Hepatocyte (in vitro differentiated cells): ENCODE measurements at places on chromosomes 7 and 10. TPM values are rescaled to one million over a fixed set of nuclear protein-coding genes. Genes with fewer than 3 reads are reported as not detected.
A peak's percentile ranks its signal among the peaks of the same experiment; 100 is the strongest.

GIMAP7 gene
- total RNA-seq = 0.12 and 0.33 TPM in 2 replicates

GRCh38 chr10:91632671-91633550 lies at the start of gene PPP1R3C:
Gene PPP1R3C, minus strand, starts transcription at chr10:91633071. Its CDS starts 102 bp downstream, at chr10:91632969.
- H3K27me3 ChIP-seq = no peaks in the 10 kb centered on the region
- peak within 1 kb of the TSS; percentile 12 for H3K4me3 ChIP-seq
- peak; percentile 89 for DNase-seq
- peak within 1 kb of the TSS; percentile 69 for H3K27ac ChIP-seq
- H3K36me3 ChIP-seq = no peaks in the 10 kb centered on the region

- H3K27me3 ChIP-seq = no peaks in the 10 kb centered on the region
- DNase-seq = no peak
- H3K4me1 ChIP-seq = no peaks in the 10 kb centered on the region
- H3K27ac ChIP-seq = no peak overlapping the region
- H3K4me3 ChIP-seq = no peak overlapping the region
Measured at GRCh38 chr7:21354284-21354683, 73.6 kb upstream of the SP4 start.

- peak overlapping the region; percentile 90 for H3K4me3 ChIP-seq
- H3K27me3 ChIP-seq = no peaks in the 10 kb centered on the region
- no peaks in the 10 kb centered on the region for H3K36me3 ChIP-seq
Measured at GRCh38 chr10:91410638-91411371, 661 bp downstream of the HECTD2 start.

DNA sequence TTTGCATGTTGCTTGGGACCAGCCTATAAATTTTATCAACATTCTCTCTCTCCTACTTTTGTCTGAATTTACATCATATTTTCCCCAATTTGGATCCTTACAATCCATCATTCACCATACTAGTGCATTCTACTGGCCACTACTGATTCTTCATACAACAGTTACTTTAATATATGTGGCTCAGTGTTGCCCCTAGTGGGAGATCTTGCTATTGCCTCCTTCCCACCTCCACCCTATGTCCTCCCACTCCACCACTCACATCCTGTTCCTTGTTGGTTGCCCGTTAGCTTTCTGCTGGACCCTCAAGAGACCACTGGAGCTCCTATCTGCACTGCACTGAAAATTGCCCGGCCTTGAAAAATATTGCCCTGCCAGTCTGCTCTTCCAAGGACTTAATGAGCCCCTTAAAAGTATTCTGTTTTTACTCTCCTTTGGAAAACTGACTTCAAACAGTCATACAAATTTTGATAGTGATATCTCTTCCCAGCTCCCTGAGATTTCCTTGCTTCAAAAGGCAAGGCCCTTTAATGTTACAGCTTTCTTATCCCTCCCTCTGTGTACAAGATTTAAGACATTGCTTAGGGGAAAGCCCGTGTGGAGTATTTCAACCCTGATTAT lies 243.2 kb upstream of the TMEM229A start:
- H3K27ac ChIP-seq = no peak overlapping the region
- peak; percentile 41 for DNase-seq
- no peaks in the 10 kb centered on the region for H3K4me1 ChIP-seq
- H3K36me3 ChIP-seq = no peaks in the 10 kb centered on the region
- H3K27me3 ChIP-seq = no peaks in the 10 kb centered on the region
- no peak overlapping the region for H3K4me3 ChIP-seq

HOXA2 gene
- total RNA-seq = 0.36 TPM in 1 of 2 replicates, not detected in the other

GRCh38 chr10:79127151-79127961 lies 58.6 kb downstream of the ZMIZ1 start:
- H3K4me3 ChIP-seq = no peak overlapping the region
- peak overlapping the region; percentile 63 for H3K27ac ChIP-seq
- peaks cover 35% of the 10 kb centered on the region for H3K4me1 ChIP-seq
- no peaks in the 10 kb centered on the region for H3K36me3 ChIP-seq
- no peaks in the 10 kb centered on the region for H3K27me3 ChIP-seq
- DNase-seq = peak; percentile 91

DNA sequence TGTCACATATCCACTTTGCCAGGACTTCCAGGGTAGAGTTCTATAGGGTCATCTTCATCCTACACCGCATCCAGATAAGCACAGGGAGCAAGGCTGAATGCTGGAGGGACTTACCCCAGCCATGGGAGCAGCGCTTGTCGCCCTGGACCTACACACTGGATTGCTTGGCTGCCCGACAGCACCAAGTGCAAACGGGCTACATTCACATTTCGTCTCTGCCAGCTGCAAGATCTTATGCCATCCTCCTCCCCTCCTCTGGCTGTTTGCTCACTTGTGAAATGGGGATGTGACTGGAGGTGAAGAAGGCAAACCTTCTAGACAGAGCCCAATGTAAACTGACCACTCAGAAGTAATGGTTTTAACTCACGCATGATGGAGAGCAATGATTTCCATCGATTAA lies 1.0 kb downstream of the DDC start:
- H3K27ac ChIP-seq = peak overlapping the region; percentile 82
- no peaks in the 10 kb centered on the region for H3K36me3 ChIP-seq
- H3K4me3 ChIP-seq = no peak overlapping the region
- no peaks in the 10 kb centered on the region for H3K27me3 ChIP-seq

RPEL1 gene
- 0.10 TPM in 1 of 2 replicates, not detected in the other for total RNA-seq

DNA sequence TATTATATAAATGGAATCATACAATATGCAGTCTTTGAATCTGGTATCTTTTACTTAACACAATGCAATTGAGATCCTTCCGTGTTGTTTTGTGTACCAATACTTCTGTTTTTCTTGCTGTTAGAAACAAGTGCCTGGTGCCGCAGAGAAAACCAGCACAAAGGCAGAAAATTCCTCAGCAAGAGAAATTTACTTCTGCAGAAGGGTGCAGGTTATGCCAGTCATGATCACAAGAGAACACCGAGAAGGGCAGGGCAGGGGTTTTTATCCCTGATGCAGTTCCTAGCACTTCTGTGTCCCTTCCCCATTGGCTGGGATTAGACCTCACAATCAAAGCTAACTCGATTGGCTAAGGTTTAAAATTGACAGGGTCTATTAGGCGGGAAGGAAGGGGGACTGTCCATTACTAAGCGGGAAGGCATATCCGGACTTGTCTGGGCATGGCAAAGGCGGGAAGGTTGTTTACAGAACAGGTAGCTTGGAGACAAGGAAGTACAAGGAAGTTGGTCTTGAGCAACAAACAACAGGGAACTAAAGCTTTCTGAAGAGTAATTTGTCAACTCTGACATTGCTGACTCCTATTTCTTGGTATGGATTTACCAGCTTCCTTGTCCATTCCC lies 2.4 kb upstream of the ZNF33B start:
- no peaks in the 10 kb centered on the region for H3K36me3 ChIP-seq
- H3K4me1 ChIP-seq = peaks cover 26% of the 10 kb centered on the region
- peak; percentile 20 for DNase-seq
- peak overlapping the region; percentile 87 for H3K27ac ChIP-seq

GRCh38 chr10:119256030-119256429 lies 48.7 kb downstream of the GRK5 start:
- H3K4me3 ChIP-seq = no peak overlapping the region
- no peak for DNase-seq
- H3K4me1 ChIP-seq = peaks cover 43% of the 10 kb centered on the region
- H3K36me3 ChIP-seq = no peaks in the 10 kb centered on the region

CPA5 gene
- total RNA-seq = not detected in 2 replicates

- no peak for DNase-seq
- no peak overlapping the region for H3K27ac ChIP-seq
- no peaks in the 10 kb centered on the region for H3K36me3 ChIP-seq
Measured at GRCh38 chr7:141045126-141045841, 28.6 kb upstream of the TMEM178B start.

SAMD8 gene
- total RNA-seq = 26.8 and 29.2 TPM in 2 replicates

GRCh38 chr7:52708846-52709245 lies 326.6 kb upstream of the POM121L12 start:
- no peak overlapping the region for H3K27ac ChIP-seq
- no peaks in the 10 kb centered on the region for H3K4me1 ChIP-seq
- no peaks in the 10 kb centered on the region for H3K36me3 ChIP-seq

TET1 gene
- total RNA-seq = 10.4 and 13.6 TPM in 2 replicates

DNA sequence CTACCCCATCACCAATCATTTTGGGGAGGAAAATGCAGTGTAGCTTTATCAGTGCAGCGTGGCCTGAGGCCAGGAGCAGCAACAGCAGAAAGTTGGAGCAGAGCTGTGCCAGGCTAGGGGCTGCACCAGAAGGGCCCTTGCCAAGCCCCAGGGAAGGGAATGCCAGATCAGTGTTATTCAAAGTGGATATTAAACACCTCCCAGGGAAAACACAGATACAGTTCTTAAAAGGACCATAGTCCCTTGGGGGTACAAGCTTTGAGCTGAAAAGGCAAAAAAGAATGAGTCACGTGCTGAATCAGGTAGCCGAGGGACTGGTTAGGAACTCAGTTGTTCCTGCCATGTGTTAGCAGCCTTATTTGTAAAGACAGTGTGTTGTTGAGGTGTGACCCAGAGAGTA lies 54.0 kb downstream of the GSDME start:
- H3K27ac ChIP-seq = no peak overlapping the region
- DNase-seq = no peak
- H3K27me3 ChIP-seq = no peaks in the 10 kb centered on the region
- peaks cover 20% of the 10 kb centered on the region for H3K4me1 ChIP-seq

DNA sequence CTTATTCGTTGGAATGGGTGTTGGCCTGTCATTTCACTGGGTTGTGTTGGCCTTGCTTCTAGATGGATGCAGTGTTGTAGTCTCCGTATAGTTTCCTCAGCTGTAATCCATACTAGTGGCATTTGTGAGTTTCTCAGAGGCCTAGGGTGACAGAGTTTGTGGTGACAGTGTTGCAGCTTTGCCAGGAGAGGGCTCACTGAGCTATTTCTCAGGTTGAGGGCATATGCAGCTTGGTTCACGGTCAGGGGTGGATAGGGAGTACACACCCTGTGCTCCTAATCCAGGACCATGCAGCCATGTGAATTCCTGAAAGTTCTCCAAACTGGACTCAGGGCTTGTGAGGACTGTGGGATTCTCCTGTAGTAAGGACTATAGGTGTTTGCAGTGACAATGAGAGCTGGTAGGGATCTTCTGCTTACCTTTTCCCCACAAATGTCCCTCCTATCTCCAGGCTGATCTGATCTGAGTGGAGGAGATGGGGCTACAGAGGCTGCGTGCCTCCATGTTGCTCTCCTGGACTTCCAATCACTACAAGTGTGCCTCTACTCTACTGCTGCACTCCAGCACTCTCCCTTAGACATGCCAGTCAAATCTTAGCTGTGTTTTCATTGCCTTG lies 229.0 kb downstream of the STK31 start:
- H3K36me3 ChIP-seq = no peaks in the 10 kb centered on the region
- H3K27ac ChIP-seq = no peak overlapping the region
- H3K4me1 ChIP-seq = no peaks in the 10 kb centered on the region
- peak; percentile 73 for DNase-seq

- H3K4me1 ChIP-seq = peaks cover 24% of the 10 kb centered on the region
- DNase-seq = no peak
- H3K27me3 ChIP-seq = no peaks in the 10 kb centered on the region
- H3K36me3 ChIP-seq = no peaks in the 10 kb centered on the region
- peak overlapping the region; percentile 91 for H3K27ac ChIP-seq
Measured at GRCh38 chr7:99699946-99700345, 20.1 kb upstream of the CYP3A5 start.

DNA sequence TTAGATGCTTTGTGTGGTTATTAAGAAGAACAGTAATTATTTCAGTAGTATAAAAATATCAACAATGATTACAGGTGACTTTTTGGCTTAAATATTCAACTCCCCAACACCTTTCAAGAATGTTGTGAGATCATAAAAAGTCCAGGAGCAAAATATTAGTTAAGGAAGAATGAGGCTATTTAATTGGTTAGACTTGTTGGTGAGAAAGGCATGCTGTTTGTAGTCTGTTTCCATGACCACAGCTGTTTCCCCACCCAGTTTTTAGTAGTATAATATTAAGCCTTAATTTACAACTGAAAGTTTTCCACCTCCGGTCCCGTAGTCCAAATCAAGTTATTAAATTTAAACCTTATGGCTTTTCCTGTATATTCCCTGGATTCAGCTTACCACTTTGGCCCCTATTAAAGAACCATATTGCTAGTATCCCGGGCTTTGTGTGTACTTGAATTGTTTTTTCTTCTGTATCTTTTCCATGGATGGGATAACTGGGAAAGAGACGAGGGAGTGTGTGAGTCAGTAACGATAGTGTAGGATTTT lies 133.3 kb downstream of the CELF2 start:
- peaks cover 2% of the 10 kb centered on the region for H3K4me1 ChIP-seq
- no peak for DNase-seq
- H3K36me3 ChIP-seq = no peaks in the 10 kb centered on the region
- H3K4me3 ChIP-seq = no peak overlapping the region
- H3K27ac ChIP-seq = no peak overlapping the region
- peaks cover 8% of the 10 kb centered on the region for H3K27me3 ChIP-seq

DNA sequence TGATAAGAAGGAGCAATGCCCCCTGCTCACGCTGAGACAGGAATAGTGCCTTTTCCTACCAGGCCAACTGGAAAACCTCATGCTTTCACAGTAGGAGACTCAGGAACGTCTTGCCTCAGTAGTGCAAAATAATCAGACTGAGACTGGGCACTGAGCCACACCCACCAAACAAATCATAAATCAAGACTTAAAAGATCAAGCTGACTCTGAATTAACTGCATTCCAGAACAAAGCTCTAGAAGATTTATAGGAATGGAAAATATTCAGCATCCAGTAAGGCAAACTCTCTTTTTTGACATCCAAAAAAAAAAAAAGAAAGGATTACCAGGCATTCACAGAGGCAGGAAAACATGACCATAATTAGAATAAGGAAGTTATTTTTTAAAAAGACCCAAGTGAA lies 30.5 kb upstream of the SLC18A3 start:
- H3K27ac ChIP-seq = peak overlapping the region; percentile 68
- H3K4me1 ChIP-seq = no peaks in the 10 kb centered on the region
- DNase-seq = peak; percentile 34
- H3K36me3 ChIP-seq = no peaks in the 10 kb centered on the region

DNA sequence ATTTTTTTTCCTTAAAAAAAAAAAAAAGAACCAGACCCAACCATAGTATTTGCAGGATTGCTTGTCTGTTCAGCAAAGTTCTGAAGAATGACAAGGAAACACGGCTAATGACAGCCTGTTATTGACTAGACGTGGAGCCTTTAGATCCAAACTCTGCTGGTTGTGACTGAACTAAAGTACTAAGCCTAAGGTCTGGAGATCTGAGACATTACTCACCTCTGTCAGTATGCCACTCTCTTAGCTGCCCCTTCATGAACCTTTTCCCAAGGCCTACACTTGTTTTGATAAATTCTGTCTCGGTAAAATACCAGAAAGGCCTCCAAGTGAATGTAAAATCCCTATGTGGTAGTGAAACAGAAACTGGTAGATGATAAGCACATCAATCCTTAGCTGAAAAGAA lies 101.0 kb downstream of the CABCOCO1 start:
- H3K27me3 ChIP-seq = no peaks in the 10 kb centered on the region
- H3K27ac ChIP-seq = no peak overlapping the region
- H3K4me3 ChIP-seq = no peak overlapping the region
- no peaks in the 10 kb centered on the region for H3K36me3 ChIP-seq

DNA sequence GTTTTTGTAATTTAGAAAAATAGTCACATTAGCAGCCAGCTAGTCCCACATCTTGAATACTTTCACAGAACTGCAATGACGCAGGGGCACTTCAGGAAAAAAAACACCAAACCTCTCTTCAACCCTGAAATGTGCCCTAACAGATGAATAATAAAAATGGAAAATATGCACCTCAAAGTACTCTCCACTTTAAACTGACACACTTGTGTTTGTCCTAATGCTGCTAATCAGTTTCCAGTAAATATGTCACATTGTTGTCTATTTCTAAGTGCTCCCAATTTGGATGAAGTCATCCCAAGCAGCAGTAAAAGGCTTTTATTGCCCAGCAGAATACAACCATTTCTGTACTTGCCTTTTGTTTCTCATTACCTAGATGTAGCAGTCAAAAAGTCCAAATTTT lies 86.7 kb downstream of the PARD3 start:
- H3K27me3 ChIP-seq = no peaks in the 10 kb centered on the region
- no peaks in the 10 kb centered on the region for H3K36me3 ChIP-seq
- peaks cover 33% of the 10 kb centered on the region for H3K4me1 ChIP-seq
- H3K27ac ChIP-seq = no peak overlapping the region
- H3K4me3 ChIP-seq = no peak overlapping the region
